Hypothalamus (tissue), 51 donors: ENCODE measurements at places on chromosomes 3 and 15.

DNA sequence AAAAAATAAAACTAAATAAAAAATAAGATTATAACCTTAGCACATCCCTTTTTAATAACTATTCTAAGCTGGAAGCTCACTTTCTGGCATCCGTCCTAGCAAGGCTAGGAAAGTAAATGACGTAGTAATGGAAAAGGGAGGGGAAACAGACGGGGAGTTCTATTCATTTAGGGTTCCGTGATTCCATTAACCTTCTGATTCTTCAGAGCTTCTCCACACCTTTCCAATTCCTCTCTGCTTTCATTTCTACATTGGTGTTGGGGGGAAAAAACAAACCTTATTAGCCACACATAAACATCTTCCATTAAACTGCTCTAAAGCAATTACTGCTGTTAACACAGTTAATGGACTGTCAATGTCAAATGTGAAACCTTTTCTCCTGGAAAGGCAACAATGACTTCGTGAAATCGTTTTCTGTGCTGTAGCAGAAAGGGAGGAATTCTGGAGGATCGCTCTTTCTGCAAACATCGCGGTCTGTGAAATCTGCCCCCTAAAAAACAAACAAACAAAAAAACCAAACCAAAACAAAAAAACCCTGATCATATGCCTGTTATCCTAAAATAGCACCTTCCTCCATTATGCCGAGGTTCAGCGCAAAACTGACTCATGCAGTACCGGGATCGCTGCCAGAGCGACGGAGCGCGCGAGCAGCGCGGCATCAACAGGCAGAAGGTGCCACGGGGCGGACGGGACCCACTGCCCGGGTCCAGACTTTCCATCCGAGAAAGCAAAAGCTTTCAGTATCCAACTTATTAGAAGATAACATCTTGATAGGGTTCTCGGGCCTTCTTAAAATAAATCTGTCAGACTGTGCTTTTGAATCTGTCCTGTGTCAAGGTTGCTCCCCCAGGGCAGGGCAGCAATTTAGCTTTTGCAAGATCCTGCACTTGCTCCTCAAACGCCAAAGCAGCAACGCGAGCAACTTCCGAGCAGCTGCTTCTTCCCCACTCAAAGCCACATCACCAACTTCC lies 156.2 kb downstream of the FGF12 start:
- peak; percentile 1 for DNase-seq

- DNase-seq = no peak
Measured at GRCh38 chr3:187210545-187211327, 13.4 kb downstream of the RTP1 start.

GRCh38 chr15:64897345-64897985 lies 14.2 kb upstream of the ANKDD1A start:
- peak; percentile 24 for DNase-seq

DNA sequence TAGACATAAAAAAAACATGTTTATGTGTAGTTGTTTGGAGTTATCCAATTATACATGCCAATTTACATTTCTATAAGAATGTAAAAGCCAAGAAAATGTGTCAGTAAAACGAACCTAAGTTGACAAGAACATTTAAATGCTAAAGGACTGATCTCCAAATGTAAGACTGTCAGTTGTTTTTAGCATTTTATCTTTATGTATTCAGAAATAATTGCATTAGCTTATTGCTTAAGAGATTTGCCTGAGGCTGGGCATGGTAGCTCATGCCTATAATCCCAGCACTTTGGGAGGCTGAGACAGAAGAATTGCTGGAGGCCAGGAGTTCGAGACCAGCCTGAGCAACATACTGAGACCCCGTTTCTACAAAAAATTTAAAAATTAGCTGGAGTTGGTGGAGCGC lies 26.9 kb downstream of the PXK start:
- DNase-seq = no peak

DNA sequence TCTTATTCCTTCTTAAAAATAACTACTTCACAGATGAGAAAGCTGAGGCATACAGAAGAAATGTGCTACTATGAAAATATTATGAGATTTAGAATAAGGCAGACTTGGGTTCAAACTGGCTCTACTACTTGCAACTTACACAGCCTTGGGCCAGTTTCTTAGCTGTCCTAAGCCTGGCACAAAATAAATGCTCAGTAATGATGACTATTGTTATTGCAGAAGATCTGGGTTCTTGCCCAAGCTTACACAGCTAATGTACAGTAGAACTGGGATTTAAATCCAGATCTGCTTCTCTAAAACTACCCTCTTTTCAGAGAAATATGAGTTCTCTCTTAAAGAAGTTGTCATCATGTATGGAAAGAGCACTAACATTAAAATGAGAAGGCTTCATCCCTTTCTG lies 228.2 kb upstream of the TPRG1 start:
- DNase-seq = no peak

- no peak for DNase-seq
Measured at GRCh38 chr3:66823009-66823397, 175.1 kb upstream of the KBTBD8 start.

- no peak for DNase-seq
Measured at GRCh38 chr15:83561661-83562060, 92.3 kb upstream of the ADAMTSL3 start.

- DNase-seq = no peak
Measured at GRCh38 chr3:25480811-25481210, 52.7 kb downstream of the RARB start.

DNA sequence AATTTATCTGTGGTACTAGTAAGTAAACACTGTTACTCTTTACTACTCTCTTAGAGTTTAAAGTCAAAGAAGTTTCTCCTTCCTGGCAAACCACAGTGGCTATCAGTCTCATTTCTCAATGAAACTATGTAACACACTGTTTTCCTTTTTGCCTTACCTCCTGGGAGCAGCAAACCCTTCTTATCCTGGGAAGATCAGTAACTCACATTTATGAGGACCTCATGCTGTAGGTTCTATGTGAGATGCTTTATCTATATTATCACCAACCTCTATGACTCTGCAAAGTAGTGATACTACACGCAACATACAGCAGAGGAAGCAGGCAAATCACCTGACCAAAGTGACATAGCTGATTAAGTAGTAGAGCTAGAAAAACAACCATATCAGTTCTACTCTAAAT lies 35.3 kb downstream of the PBRM1 start:
- DNase-seq = no peak

GRCh38 chr3:4506559-4507023 lies 13.4 kb downstream of the ITPR1 start:
- DNase-seq = no peak

DNA sequence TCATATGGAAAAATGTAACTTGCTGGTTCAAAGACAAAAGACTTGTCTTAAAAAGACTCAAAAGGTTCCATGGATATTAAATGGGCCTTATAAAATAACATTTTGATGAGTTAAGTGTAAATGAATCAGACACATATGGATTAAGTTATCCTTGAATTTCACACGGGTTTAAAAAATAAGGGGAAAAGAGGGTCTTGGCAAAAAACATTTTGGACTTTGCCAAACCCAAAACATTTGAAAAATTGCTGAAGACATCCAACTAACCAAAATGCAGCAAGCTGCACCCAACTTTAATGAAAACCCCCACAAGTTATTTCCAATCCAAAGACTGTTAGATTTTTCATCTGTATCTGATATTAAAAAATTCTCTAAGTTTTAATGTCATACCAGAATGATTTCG lies 200.7 kb downstream of the MEIS2 start:
- DNase-seq = no peak

- peak; percentile 16 for DNase-seq
Measured at GRCh38 chr15:39248204-39248603, 332.7 kb upstream of the THBS1 start.

DNA sequence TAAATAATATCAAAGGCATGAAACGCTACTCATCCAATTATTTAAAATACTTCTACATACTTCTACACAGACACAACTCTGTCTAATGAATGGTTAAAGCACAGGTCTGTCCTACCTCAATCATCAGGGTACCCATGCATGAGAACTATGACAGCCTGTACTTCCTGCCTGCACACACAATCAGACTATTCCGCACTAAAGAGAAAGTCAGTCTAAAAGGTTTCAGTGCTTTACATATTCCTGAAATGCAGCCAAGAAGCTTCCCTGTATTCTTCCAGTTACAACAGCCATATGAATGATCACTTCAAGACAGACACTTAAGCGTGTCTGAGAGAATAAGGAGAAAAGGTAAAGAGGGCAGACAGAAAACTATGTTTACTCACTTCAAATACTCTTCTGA lies 58.8 kb downstream of the TUBGCP4 start:
- DNase-seq = no peak

- no peak for DNase-seq
Measured at GRCh38 chr3:38059591-38059990, 20.6 kb downstream of the DLEC1 start.

GRCh38 chr3:195773956-195774537 lies 37.7 kb downstream of the MUC4 start:
- DNase-seq = no peak

DNA sequence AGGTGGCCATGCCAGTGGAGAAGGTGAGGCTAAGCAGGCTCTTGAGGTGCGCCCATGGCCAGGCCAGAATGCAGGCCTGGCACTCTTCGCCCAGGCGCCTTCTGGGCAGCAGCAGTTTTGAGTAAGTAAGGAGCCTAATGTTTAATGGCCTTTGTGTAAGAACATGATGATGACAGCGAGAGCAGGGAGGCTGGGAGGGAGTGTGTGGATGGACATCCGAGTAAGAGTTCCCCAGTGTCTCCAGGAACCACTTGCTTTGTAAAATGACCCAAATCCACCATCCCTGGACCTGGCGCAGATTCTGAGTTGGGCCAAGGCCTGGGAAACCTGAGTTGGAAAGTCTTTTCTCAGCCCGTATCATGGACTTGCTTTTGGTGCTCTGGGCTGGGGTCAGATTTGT lies 24.1 kb downstream of the KLF13 start:
- no peak for DNase-seq

- no peak for DNase-seq
Measured at GRCh38 chr3:169430707-169431404, 232.7 kb downstream of the MECOM start.

DNA sequence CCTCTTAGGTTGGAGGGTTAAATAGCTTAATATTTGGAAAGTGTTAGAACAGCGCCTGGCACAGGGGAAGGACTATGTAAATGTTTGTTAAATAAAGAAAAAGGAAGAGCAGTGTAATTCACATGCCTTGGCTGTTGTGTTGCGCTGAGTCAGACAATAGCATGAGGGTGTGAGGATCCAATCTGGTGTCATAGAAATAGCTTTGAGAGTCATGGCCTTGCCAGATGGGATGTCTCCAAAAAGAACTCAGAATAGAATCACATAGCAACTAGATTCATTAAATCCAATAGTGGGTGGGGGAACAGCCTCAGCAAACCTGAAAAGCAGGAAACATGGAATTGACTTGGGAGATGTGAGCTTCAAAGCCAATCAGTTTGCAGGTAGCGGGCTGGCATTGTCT lies 3.9 kb upstream of the RBSN start:
- no peak for DNase-seq

DNA sequence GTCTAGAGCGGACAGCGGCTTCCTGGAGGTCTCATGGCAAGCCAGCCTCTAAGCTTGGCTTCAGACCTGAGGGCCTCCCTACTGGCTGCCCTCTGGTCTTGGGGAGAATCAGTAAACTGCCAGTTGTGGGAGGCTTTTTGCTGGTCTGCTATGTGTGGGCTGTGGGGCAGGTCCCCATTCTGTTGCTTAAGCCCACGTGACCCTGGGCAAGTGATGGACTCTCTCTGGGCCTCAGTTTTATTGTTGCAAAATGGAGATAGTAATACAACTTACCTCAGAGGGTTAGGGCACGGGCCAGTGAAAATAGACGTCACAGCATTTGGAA lies 61.7 kb downstream of the SLC6A6 start:
- DNase-seq = no peak

DNA sequence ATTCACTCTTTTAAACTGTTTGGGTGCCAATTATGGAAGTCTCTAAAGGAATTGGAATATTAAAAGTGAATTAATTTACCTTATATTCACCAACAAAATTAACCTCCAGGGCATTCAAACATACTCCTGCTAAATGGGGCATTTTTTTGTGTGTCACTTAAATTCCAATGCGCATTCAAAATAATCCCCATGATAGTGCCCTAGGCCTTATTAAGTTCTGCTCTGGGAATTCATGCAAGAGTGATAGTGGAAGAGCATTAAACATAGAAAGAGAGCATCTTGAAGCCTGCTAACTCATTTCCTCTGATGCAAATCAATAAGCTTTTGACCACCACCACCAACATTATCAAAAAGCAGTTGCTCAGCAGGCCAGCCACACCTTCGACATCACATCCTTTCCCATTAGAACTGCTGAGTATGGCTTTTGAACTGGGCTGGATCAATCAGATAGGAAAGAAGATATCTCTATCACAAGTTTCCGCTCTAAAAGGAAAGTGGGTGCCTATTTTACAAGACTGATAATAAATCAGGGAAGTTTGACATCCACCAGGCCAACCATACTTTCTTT lies 156.7 kb downstream of the TMCO5A start:
- no peak for DNase-seq

- DNase-seq = no peak
Measured at GRCh38 chr15:43531018-43531670, 13.7 kb downstream of the MAP1A start.

DNA sequence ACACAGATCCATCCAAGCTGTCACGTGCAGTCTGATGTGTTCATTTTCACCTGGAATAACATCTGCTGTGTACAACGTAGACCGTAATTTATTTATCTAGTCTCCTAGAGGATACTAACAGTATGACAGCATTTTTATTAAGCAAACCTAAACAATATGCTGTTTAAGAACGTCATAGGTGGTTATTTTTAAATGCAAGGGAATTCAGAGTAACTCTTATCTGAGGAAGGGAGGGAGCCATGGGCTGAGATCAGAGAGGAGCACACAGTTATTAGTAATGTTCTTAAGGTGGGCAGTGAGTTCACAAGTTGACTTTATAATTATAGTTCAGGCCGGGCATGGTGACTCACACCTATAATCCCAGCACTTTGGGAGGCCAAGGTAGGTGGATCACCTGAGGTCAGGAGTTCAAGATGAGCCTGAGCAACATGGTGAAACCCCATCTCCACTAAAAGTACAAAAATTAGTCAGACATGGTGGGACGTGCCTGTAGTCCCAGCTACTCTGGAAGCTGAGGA lies 193.6 kb downstream of the UACA start:
- DNase-seq = no peak

DNA sequence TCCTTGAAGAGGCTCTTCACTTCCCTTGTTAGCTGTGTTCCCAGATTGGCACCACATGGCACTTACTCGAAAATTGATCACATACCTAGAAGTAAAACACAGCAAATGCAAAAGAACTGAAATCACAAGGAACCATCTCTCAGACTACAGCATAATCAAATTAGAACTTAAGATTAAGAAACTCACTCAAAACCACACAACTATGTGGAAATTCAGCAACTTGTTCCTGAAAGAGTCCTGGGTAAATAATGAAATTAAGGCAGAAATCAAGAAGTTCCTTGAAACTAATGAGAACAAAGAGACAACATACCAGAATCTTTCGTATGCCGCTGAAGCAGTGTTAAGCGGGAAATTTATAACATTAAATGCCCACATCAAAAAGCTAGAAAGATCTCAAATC lies 566.3 kb upstream of the TGFBR2 start:
- no peak for DNase-seq

GRCh38 chr3:124846189-124846588 lies 41.0 kb downstream of the ITGB5 start:
- DNase-seq = no peak
